ENCODE measurements at places on chromosomes 16 and 17.

DNA sequence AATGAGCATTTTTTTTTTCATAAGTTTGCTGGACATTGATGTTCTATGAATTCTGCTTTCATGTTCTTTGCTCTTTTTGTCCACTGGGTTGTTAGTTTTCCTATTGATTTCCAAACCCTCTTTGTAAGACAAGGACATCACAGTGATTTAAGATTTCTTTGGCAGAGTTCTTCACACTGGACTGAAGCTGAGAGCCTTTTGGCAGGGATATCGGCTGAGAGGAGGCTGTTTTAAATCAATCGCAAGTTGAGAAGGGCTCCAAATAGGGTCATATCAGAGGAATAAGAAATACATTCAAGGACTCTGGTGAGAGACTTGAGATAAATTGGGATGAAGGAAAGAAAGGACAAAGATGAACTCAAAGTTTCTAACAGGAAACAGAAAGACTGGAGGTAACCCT lies 165.8 kb upstream of the AXIN2 start:
- no peak for DNase-seq

- DNase-seq: no peak
Observed at GRCh38 chr17:79224476-79224875, 149.9 kb downstream of the ENGASE start.

DNA sequence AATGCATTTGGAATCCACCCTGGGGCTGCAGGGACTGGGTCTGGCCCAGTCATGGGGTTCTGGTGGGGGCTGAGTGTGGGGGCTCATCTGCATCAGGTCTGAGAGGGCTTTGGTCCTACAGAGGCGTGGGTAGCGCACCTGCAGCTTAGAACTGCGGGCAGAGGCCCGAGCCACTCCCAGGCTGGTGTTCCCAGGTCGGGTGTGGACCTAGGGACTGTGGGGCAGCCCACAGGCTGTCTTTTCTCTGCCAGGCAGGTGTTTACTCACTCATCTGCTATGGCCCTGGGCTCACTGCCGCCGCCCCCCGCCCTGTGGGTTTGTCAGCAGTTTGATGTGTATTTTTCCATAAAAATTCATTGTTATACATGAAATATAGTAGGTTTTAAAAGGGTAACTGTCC lies 27.0 kb upstream of the DOC2B start:
- no peak for DNase-seq

DNA sequence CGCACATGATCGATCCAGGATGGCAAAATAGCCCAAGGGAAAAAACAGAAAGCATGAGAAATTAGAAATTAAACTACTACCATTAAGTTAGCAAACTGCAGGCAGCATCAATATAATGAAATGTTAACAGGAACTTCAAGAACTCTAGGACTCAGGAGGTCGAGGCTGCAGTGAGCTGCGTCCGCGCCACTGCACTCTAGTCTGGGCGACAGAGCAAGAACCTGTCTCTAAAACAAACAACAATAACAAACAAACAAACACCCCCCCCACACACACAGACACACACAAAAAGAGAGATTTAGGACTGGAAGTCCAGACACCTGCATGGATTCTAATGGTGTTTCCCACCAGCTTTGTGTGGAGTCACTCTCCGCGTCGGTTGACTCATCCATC lies 525 bp upstream of the SEPHS2 start:
- DNase-seq: no peak

DNA sequence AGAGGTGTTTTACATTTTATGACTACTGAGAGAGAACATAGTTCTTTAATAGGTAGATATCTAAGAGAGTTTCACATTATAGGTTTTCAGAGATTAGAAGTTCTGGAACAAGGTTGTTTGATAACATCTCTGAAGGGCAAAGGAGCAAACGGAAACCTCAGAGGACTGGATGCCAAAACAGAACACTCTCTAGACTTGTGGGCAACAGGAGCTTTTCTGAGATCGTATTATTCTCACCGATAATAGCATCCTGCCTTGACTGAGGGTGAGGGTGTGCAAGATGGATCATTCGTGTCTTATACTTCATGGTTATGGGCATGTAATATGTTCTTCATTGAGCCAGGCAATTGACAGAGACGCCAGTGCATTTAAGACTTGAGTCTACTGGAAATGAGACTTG lies 234.8 kb downstream of the IRX3 start:
- no peak for DNase-seq

- DNase-seq: no peak
Observed at GRCh38 chr16:20510323-20510722, 59.0 kb downstream of the ACSM2A start.

DNA sequence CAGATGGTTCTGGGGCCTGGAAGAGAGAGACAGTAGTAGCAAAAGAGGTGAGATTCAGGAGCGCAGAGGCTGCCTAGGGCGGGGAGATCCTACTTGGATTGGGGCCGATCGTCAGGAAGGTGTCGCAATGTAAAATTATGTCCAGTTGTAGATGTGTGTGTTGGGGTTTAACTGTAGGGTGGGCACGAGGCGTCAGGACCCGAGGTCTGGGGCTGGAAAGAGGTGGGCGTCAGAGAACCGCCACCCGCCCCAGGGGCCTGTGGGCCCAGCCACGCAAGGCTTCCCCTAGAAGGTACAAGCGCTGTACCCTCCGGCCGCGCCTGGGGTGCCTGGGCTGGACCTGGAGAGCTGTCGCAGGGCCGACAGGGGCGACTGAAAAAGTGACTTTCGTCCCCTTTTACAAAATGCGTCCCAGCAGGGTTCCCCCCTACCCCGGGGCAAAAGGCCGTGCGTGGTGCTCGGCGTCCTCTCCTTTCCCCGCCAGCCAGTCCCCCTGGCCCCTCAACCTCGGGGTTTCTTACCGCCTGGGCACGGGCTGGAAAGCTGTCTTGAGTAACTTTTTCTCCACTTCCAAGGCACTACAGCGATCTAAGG lies 2.8 kb downstream of the IRX3 start:
- DNase-seq: no peak

- no peak for DNase-seq
Observed at GRCh38 chr16:14427371-14427948, 202.6 kb downstream of the PARN start.

DNA sequence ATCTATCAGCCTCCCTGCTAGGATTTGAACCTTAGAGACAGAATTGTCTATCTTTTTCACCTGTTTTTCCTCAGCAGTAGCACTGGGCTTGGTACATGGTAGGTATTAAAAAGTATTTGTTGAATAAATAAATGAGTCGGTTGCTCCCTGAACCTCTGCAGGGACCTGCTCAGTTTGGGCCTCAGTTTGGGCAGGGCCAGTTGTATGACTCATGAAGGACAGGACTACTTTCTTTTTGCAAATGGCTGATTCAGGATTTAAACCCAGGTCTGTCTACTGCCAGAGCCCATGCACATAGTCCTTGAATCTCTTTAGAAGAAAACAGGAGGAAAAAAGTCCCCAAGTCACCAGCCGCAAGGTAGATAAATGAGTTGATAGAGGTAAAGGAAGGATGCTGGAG lies 3.1 kb downstream of the MMP2 start:
- DNase-seq: no peak

GRCh38 chr16:78045865-78046581 lies 23.7 kb downstream of the CLEC3A start:
- DNase-seq: no peak

- peak; percentile 82 for DNase-seq
Observed at GRCh38 chr17:63698886-63699637, 863 bp downstream of the LIMD2 start.

- DNase-seq: no peak
Observed at GRCh38 chr16:82699711-82700495, 73.1 kb downstream of the CDH13 start.

- no peak for DNase-seq
Observed at GRCh38 chr17:70053241-70054234, 21.5 kb upstream of the KCNJ16 start.

DNA sequence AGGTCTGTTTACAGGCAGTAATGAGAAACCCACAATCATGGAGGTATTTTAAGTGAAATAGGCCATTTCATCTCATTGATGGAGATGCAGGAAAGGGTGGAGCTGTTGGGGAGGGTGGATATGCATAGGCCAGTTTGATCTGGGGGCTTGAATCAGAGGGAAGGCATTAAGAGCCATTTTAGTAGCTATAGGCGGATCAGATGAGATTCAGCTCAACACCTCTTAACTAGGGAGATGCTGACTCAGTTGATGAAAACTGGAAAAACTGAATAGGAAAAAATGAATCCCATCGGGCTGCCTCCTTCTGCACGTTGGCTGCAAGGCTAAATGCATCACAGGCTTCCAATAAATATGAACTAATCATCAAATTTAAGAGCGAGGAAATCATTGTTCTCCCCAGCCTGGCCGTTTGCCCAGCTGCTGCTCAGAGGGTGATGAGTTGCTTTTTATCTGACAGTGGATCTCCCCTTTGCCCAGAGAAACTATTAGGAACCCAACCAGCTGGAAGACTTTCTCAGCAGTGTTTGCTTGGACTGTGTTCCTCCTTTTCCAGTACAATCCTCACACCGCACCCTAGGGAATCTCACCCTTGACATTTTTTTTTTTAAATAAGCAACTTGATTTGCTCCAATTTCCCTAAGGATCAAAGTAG lies 149.6 kb downstream of the SOX9 start:
- no peak for DNase-seq

DNA sequence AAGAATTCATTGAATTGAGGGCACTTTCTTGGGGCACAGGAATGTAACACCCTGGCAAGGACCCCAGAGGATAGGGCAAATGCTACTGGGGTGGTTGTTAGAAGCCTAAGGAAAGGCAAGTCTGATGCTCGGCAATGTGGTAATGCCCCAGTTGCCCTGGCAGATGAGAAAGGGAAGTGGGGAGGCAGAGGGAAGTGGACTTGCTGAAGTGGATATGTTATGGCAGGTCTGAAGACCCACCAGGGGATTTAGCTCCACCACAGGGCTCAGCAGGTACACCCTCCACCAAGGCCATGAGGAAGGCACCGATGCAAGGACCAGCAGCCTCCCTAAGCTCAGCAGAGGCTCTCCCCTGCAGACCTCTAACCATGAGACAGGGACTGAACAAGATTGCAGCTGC lies 184.8 kb downstream of the IRX5 start:
- DNase-seq: no peak

- no peak for DNase-seq
Observed at GRCh38 chr17:50265212-50265611, 9.1 kb upstream of the TMEM92 start.

DNA sequence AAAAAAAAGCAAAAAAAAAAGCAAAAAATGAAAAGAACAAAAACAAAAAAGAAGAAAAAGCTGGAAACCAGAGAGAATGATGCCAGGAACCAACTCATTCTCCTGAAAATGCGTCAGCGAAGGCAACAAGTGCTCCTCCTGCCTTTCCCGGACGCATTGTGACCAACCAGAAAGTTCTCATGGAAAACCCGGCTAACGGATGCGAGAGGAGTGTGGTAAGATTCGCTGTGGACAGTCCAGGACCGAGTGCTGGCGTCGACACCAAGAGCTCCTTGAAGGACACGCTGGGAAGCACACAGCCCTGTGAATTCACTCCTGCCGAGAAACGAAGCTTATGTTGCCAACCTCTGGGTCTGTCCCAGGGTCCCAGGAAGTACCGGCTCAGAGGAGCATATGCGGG lies 43.4 kb downstream of the METRNL start:
- no peak for DNase-seq

GRCh38 chr17:21524211-21524591 lies 148.0 kb downstream of the KCNJ12 start:
- DNase-seq: no peak

Data from CD8-positive, alpha-beta memory T cell (primary cell).